ENCODE measurements at places on chromosomes 5 and 9.

DNA sequence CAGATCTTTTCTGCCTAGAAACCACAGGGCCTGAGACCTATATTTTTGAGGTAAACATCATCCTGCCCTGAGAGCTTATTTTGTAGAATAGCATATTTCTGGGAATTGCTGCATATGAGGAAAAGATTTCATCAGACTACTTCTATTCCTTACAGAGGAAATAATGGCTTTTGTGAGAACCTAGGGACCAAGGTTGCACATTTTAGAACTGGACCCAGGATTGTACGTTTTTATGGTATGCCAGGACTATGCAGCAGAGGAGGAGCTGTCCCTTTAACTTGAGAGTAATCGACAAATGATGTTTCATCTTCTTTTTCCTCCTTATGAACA is 2.2 kb upstream of the ALDH1A1 start:
- DNase-seq: no peak

GRCh38 chr5:128493657-128494329 is 44.3 kb downstream of the FBN2 start:
- DNase-seq: no peak

- no peak for DNase-seq
Observed at GRCh38 chr9:89367281-89367680, 49.0 kb downstream of the SECISBP2 start.

GRCh38 chr5:6465831-6466790 is 17.5 kb downstream of the UBE2QL1 start:
- no peak for DNase-seq

GRCh38 chr9:109856785-109857184 is 76.8 kb downstream of the PALM2AKAP2 start:
- DNase-seq: no peak

DNA sequence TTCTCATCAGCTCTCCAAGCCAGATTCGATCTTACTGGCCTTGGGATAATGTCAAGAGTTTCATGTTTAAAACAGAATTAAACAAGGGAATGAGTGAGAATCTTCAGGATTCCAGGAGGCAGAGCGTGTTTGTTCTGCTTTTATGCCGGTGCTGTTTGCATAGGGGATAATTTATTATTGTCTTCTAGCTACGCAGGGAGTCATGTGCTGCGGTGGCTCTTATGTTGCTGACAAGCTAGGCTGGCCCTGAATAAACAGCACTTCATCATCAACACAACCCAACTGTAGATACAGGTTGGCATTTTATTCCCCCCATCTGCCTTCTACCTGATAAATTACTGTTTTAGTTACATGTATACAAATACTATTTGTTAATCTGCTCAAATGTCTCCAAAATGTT is 47.1 kb upstream of the PCA3 start:
- no peak for DNase-seq

GRCh38 chr5:88923623-88924329 is 40.8 kb upstream of the MEF2C start:
- DNase-seq: no peak

- peak; percentile 62 for DNase-seq
Observed at GRCh38 chr9:134384811-134385479, 58.7 kb downstream of the RXRA start.

- peak; percentile 58 for DNase-seq
Observed at GRCh38 chr9:133956520-133957076, 35.5 kb downstream of the VAV2 start.

DNA sequence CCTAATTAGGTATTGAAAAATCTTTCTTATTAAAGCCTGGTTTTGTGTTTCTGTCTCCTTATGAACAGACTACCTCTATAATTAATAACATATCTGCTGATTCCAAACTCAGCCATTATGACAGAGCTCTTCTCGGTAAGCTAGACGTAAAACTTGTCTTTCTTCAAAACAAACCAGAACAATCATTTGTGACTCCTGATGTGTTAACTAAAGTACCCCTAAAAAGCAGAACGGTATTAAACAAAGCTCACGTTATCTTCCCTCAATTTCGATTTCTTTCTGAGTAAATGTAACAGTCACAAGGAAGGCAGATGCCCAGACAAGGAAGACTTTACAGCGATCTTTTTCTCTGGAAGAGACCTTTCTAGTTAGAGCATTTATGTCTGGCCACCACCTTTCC is 1.8 kb downstream of the SEMA5A start:
- no peak for DNase-seq

- no peak for DNase-seq
Observed at GRCh38 chr5:151897896-151898295, 26.8 kb downstream of the GLRA1 start.

DNA sequence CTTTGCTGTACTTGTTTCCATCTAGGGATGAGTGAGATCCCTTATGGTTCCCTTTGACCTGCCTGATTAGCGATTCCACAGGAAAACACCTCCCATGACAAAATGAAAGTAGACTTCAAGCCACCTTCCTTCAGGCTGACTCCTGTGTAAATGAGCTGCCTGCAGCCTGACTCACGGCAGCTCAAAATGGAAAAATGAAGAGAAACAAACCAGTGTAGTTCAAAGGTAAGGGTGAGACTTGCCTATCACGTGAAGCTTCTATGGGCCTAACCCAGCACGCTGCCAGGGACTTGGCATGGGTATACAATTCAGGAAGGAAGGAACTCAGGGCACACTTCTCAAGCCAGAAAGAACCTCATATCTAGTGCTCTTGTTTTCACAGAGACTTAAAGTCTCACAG is 110.1 kb upstream of the LRRTM2 start:
- peak; percentile 61 for DNase-seq

DNA sequence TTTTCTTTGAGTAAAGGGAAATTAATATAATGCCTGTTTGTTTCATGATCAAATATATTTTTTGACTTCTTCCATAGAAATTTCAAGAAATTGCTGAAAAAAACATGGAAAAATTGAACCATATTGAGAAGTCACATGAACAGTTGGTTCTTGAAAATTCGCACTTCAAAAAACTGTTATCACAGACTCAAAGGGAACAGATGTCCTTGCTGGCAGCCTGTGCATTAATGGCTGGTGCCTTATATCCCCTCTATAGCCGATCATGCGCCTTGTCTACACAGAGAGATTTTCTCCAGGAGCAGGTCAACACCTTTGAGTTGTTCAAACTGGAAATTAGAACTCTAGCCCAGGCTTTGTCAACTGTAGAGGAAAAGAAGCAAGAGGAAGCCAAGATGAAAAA is 191.4 kb downstream of the CCDC171 start:
- DNase-seq: no peak

GRCh38 chr5:65243161-65243560 is 238.6 kb downstream of the ADAMTS6 start:
- no peak for DNase-seq

GRCh38 chr5:134523543-134524271 is 1.8 kb upstream of the JADE2 start:
- no peak for DNase-seq

GRCh38 chr9:100577776-100578448 is at the start of gene CAVIN4:
Gene CAVIN4 (plus strand): TSS chr9:100578079. CDS start chr9:100578144, 65 bp downstream.
- DNase-seq: no peak

DNA sequence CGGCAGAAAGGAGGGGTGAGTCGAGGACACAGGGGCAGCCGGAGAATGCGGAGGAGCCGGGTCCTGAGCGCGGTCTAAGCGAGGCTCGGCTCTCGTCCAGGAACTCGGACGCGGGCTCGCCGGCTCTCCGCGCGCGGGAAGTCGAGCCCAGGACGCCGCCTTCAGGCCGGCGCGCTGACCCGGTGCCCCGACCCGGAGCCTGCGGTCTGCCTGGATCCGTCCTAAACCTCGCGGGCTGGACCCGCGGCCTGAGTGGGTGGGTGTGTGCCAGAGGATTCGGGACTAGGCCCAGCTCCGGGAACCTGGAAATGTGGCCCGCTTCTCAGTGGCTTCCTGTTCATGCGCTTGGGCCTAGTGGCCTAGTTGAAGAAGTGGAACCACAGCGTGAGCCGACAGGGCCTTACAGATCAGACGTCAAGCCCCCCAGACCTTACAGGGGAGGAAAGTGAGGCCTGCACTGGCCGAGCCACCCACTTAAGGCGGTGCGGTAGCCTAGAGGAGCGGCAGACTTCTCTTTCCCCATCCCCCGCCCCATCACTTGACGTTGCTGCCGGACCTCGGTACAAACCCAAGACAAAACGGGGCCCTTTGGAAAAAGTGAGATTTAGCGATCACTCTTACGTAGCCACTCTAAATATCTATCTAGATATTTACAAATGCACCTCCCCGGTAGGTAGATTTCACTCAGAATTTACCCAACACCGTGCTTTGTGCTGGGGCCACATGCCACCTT is 1.2 kb downstream of the CDKN2B-AS1 start:
- no peak for DNase-seq

GRCh38 chr5:177372910-177373309 is 11.3 kb upstream of the SLC34A1 start:
- DNase-seq: no peak

- DNase-seq: peak; percentile 53
Observed at GRCh38 chr5:90802474-90803317, 244.1 kb downstream of the ADGRV1 start.

GRCh38 chr9:71684566-71684965 is 83.7 kb downstream of the CEMIP2 start:
- no peak for DNase-seq

DNA sequence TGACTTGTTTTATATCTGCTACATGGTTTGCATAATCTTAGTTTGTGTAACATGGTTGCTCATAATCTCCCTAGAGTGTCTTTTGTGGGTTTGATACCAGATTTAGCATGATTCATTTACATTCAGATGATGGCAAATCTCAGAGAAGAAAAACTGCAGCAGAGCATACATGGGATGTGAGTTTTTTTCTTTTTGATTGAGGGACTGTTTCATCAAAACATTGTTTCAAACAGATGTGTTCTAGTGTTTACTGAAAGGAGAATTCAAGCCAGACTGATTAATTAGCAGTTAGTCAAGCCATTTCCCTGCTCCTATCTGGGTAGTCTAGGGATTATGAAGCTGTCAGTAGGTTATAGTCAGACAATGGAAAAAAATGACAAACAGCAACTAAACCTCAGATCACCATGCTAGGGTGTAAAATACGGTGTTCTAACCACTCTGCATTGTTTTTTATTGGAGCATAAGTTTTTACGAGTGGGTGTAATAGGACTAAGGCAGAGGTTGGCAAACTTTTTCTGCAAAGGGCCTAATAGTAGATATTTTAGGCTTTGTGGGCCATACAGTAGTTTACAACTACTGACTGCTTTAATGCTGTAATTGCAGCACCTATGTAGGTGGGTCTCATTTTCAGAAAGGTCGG is 10.5 kb upstream of the GDNF start:
- DNase-seq: no peak

- no peak for DNase-seq
Observed at GRCh38 chr5:151743530-151743929, 14.9 kb downstream of the ATOX1 start.

DNA sequence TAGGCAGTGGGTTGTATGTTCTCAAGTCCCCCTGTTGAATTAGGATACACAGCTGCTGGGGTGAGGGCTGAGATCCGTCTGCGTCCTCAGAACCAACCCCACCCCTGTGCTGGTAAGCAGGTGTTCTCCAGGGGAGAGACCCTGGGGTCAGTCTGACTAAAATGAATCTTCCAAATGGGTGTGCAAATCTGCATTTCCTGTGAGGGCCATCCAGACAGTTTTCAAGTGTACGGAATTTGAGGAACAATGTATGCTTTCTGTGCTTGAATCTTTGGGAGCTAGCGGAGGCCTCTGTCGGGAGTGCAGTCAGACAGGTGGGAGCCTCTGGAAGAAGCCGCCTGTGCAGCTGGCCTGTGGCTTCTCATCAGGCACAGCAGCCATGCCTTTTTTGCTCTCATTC is 122.9 kb downstream of the MACROH2A1 start:
- no peak for DNase-seq

- peak; percentile 75 for DNase-seq
Observed at GRCh38 chr9:87375397-87376073, 122.1 kb upstream of the DAPK1 start.

DNA sequence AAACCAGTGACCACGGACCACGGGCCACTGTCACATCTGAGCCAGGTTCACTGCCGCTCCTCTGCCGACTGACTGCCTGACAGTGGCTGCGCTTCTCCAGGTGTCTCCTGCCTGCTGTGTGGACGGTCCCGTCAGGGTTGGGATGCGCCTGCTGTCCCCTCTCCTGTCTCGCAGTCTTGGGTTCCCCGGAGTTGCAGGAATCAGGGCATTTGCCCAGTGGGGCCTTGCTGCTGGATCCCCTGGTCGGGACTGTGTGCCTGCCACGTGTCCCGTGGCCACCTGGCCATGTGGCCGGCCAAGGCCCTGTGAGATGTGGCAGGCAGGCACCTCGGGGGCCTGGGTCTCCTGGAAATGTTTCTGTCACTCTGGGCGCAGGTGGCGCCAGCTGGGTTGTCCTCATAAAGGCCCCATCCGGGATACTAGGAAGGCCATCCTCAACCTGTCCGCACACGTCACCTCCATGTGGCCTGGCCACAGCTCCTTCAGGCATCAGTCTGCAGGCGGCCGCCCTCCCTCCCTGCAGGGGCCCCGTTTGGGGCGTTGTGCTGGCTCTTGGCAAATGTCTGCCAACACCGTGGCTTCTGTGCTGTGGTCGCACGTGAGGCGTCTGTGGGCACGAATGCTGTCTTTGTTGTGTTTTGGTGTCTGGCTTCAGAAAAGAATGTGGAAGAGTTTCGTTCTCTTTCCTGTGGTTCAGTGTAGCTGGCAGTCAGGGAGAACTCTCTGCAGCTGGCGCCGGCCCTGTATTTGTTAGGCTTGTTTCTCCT is 6.4 kb upstream of the TOR4A start:
- DNase-seq: no peak

DNA sequence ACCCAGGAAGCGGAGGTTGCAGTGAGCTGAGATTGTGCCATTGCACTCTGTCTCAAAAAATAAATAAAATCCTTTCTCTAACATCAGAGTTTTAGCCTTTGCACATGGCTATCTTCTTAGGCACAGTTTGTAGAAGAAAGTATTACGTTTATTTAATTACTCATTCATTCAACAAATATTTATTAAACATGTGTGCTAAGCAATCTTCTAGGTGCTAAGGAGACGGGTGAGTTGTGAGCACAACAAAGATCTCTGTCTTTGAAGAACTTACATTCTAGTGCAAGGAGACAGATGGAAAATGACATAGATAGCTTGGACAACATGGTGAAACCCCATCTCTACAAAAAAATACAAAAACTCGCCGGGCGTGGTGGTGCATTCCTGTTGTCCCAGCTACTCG is 122.3 kb upstream of the MYO10 start:
- no peak for DNase-seq

DNA sequence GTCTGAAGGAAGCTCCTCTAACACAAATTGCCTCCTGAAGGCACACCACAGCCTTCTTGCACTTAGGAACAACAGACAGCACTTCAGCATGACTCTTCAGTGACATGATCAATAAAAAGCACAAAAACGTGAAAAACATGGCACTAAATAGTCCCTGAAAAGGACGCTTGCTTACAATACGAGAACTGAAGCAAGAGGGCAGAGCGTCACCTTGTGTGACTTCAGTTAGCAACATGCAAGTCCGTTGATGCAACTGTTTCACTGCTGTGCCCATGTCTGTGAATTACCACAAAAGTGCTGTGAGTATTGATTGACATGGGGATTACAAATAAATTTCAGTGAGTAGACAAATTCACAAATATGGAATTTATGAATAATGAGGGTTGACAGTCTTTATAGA is 219.9 kb upstream of the GAS1 start:
- no peak for DNase-seq

- no peak for DNase-seq
Observed at GRCh38 chr9:129204840-129205239, 26.8 kb upstream of the IER5L start.

- no peak for DNase-seq
Observed at GRCh38 chr5:85320495-85320894, 935.8 kb upstream of the EDIL3 start.
